ENCODE measurements at places on chromosomes 13 and 19. TPM values are rescaled to one million over a fixed set of nuclear protein-coding genes. Genes with fewer than 3 reads are reported as not detected.

ABHD13 gene
- 9.8 TPM for total RNA-seq

SIAH3 gene
- not detected for total RNA-seq

ZNF208 gene
- 0.61 TPM for total RNA-seq

TNFSF9 gene
- 1.6 TPM for total RNA-seq

RASAL3 gene
- total RNA-seq, result 4.4 TPM

SNRNP70 gene
- 138 TPM for total RNA-seq

GARIN5A gene
- total RNA-seq, result 3.1 TPM

DNA sequence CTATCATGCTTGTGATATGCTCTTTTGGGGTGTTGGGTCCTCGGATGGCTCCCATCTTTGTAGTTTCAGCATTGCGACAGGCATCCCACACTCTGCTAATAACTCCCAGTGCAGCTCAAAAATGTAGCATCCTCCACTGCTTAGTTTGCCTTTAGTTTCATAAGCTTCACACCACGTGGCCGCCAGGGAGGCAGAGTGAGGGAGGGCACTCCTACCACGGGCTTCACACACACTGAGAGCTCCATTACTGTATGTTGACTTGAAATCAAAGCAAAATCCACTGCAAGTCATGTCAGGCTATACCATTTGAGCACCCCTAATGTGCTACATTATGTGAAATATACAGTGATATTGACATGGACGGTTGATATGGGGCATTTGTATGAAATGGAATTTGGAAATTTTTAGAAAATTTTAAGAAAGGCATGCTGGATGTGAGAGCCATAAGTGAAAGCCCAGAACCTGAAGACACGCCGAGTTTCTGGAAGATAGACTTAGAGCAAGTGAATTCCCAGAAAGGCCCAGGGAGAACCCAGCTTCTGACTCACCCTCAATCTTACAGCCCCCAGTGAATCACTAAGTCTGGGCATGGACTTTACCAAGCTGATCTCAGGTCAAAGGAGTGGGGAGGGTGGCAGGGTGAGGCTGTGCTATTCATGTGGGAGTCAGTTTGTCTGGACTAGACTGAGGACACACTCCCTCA, 94.1 kb downstream of the HSPH1 start:
- no peak for DNase-seq

- DNase-seq, result peak; percentile 62
Measured at GRCh38 chr19:18167975-18168645, 5.5 kb upstream of the IFI30 start.

DNA sequence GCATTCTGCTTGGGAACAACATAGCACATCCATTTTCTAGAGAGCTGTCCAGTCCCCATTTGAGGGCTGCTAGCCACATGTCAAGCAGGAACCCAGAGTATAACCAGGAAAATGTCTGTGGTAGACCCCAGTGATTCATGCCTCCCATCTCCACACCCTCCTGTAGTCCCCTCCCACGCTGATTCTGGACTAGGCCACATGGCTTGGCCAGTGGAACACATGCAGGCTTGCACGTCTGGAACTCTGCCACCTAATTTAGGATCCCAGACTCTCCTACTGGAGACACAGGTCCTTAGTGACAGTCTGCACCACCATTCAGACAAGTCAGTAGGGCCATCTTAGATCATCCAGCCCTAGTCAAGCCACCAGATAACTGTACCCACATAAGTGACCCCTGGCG, 149.8 kb downstream of the ZIC5 start:
- DNase-seq, result no peak

GRCh38 chr13:29594710-29595379, 643 bp downstream of the SLC7A1 start:
- peak; percentile 50 for DNase-seq

DNA sequence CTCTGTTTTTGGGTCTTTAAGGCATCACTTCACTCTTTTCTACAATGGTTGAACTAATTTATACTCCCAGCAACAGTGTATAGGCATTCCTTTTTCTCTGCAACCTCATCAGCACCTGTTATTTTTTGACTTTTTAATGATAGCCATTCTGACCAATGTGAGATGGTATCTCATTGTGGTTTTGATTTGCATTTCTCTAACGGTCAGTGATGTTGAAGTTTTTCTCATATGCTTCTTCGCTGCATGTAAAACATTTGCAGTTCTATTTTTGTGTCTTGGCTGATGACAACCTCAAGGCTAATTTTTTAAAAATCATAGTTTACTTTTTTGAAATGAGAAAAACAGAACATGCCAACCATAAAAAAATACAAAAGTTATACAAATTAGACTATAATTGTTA, 258.2 kb upstream of the EDNRB start:
- no peak for DNase-seq

DNA sequence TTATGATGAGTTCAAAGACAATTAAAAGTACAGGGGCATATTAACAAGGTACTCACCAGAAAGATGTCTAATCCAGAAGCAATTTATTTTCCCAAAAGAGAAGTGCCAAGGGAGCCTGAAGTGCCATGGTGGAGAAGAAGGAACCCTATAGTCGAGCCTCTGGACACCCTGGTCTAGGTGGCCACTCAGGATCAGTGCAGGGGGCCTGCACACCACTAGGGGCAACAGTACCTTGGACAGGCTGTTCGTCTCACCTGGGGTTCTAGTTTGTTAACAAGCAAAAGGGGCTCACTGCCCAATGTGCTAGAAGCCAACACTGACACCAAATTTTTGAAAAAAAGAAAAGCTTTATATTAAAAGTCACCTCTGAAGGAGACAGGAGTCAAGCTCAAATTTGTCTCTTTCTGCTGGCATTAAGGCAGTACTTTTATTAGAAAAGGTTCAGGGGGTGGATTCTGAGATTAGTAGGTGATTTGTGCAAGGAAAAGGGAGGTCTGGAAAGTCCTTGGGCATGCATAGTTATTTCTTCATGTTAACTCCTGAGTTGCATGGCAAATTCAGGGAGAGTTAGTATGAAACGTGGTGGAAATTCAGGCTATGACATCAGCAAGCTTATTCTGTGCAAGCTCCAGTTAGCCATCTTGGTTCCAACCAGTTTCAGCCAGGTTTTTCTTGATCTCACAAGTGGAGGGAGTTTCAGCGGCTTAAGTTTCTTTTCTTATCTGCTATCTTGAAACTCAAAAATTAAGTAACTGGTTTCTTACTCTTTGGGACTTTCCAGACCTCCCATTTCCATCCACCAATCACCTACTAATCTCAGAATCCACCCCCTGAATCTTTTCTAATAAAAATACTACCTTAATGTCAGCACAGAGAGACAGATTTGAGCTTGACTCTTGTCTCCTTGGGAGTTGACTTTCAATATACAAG, 884 bp upstream of the CBY2 start:
- no peak for DNase-seq

DNA sequence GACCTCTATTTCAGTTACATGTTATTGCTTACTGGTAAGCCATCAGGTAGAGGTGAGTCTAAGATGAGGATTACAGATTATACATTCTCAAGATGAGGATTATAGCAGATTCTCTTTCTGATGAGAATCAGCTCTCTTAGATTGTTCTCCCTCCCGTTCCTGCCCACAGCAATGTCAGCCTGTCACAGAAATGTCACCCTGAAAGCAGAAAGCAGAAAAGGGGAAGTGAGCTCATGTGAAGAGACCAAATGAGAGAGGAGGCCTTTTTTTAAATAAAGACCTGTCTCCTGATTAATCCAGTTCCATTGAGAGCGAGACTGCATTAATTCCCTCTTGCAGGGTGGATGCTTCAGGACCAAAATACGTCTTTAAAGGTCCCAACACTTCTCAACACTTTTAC, 445.6 kb downstream of the KCTD12 start:
- no peak for DNase-seq

- no peak for DNase-seq
Measured at GRCh38 chr13:99666146-99666805, 165.0 kb downstream of the TM9SF2 start.

DNA sequence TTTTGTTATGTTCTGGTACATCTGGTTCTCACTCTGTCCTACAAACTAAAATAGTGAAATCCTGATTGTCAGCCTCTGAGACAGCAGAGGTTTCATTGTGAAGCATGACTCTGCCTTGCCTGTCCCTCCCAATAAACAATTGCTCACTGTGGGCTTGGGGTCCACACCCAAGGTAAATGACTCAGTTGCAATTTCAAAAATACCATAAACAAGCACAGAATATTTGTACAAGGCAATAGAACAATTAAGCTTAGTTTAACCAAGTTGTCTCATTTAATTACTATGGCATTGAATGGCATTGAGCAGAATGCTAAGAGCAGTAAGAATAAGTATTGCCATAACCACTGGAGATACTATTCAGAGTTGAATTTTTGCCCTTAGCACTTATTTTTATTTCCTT, 353.6 kb downstream of the SPRY2 start:
- no peak for DNase-seq

DNA sequence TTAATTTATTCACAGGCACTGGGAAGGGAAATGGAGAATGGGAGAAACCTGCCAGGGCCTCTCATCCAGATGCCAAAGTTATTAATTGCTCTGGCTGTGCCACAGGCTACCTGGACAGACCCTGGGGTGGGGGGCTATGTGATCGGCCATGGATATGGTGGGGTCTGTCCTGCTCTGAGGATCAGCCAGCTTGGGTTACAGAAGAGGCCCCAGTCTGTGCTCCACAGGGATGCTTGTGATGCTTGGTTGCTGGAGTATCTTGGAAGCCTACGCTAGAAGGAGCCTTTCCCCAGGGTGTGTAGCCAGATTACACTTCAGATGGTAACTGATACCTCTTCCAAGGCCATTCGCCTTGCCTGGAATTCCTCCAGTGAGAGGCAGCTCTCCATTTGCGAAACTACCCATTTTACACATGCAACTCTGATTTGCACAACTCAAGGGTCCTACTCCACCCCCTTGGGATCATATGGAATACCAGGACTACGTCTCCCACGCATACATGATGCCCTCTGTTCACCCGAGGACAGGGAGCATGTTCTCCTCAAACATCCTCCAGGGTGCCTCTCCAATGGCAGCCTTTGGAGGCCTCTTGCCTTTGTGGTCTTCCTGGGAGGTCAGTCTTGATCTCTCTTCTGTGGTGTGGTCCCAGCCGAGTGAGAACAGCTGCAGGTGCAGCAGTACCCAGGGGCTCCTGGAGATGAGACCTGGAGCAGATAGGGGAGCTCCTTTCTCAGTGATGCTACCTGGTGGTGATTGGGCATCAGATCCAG, 186.6 kb upstream of the TSHZ3 start:
- no peak for DNase-seq

- no peak for DNase-seq
Measured at GRCh38 chr19:55519451-55520311, 17.3 kb downstream of the SBK2 start.

DNA sequence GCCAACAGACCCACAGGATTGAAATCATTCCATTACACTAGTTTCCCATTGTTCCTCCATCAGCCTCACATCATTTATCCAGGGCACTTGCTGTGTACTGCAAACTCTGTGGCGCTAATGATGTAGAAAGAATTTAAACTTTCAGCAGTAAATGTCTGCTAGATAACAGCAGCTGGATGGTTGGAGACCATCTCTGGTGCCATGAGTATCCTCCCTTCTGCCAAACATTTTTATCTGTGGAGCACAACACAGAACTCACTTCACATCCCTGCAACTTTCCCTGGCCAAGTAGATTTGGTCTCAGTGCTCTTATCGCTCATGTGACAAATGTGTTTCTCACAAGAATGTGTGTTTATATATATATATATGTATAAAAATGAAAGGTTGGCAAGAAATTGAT, 481.9 kb downstream of the FGF9 start:
- no peak for DNase-seq

- DNase-seq, result no peak
Measured at GRCh38 chr13:41212881-41213280, 18.5 kb upstream of the KBTBD7 start.

- peak; percentile 88 for DNase-seq
Measured at GRCh38 chr19:47047763-47048405, 540 bp downstream of the TMEM160 start.

- no peak for DNase-seq
Measured at GRCh38 chr13:44106266-44107152, 226.8 kb downstream of the LACC1 start.

GRCh38 chr13:63578796-63579195, 2163.1 kb upstream of the PCDH20 start:
- DNase-seq, result no peak

GRCh38 chr13:108963846-108964600, 334.6 kb downstream of the MYO16 start:
- no peak for DNase-seq

DNA sequence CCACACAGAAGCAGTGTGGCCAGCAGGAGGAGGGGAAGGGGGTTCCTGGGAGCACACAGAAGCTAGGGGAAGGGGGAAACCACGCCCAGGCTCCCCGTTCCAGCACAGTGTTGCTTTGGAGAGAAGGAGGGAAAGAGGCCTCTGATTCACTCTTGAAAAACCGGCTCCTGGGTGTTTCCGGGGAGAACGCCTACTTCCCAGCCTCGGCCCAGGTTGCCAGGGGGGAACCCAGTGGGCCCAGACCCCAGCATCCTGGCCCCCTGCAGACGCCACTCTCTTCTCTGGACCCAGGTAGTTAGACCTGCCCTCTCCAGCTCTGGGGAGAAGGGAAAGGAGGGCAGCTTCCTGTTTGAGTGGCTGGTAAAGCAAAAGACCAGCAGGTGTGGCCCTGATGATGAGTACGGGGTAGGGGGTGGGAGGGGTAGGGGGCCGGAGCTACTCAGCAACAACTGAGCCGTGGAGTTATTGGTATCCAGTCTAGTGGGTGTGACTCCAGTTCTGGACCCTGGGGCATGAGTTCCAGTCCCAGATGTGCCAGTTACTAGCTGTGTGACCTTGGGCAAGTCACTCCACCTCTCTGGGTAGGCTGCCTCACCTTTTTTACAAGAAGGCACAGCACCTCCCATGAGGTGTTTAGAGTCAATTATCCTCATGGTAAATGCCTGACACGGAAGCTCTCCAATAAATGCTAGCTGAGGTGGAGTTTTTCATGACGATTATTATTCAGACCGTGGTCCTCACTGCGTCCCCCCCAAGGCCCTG, 836 bp downstream of the GIPC1 start:
- no peak for DNase-seq
